Natural killer cell (primary cell): ENCODE measurements at places on chromosomes 4 and X. TPM values are rescaled to one million over a fixed set of nuclear protein-coding genes. Genes with fewer than 3 reads are reported as not detected.

The SEPTIN6 gene
- 202 TPM for total RNA-seq

The SMIM31 gene
- total RNA-seq, result not detected

The USP38 gene
- total RNA-seq, result 39.5 TPM

DNA sequence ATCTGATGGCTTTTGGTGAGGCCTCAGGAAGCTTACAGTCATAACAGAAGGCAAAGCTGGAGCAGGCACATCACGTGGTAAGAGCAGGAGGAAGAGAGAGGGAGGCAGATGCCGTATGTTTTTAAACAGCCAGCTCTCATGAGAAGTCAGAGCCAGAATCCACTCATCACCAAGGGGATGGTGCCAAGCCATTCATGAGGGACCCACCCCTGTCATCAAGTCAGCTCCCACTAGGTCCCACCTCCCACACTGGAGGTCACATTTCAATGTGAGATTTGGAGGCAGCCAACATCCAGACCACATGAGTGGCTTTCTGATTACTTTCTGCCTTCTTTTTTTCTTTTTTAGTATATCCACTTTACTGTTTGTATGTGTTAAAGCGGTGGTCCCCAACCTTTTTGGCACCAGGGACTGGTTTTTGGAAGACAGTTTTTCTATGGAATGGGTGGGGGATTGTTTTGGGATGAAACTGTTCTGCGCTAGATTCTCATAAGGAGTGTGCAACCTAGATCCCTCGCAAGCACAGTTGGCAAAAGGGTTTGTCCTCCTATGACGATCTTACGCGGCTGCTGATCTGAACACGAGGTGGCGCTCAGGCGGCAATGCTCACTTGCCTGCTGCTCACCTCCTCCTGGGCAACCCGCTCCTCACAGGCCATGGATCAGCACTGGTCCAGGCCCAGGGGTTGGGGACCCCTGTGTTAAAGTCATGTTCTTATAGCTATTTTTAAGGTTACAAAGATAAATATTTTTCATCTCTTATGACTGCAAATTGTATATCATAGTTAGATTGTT is 61.7 kb downstream of the SLIT2 start:
- H3K36me3 ChIP-seq, result no peaks in the 10 kb centered on the region
- H3K27me3 ChIP-seq, result no peaks in the 10 kb centered on the region
- no peak overlapping the region for H3K27ac ChIP-seq
- H3K4me1 ChIP-seq, result no peaks in the 10 kb centered on the region
- no peak for DNase-seq

The PCSK1N gene
- total RNA-seq, result 0.35 TPM

GRCh38 chrX:45697591-45697990 is 496.9 kb upstream of the DIPK2B start:
- H3K4me1 ChIP-seq, result no peaks in the 10 kb centered on the region
- DNase-seq, result no peak
- no peaks in the 10 kb centered on the region for H3K36me3 ChIP-seq
- no peaks in the 10 kb centered on the region for H3K27me3 ChIP-seq

GRCh38 chr4:89949782-89950387 is 55.2 kb downstream of the MMRN1 start:
- H3K4me1 ChIP-seq, result no peaks in the 10 kb centered on the region
- peaks cover 2% of the 10 kb centered on the region for H3K27me3 ChIP-seq
- no peak for DNase-seq
- H3K27ac ChIP-seq, result no peak overlapping the region

DNA sequence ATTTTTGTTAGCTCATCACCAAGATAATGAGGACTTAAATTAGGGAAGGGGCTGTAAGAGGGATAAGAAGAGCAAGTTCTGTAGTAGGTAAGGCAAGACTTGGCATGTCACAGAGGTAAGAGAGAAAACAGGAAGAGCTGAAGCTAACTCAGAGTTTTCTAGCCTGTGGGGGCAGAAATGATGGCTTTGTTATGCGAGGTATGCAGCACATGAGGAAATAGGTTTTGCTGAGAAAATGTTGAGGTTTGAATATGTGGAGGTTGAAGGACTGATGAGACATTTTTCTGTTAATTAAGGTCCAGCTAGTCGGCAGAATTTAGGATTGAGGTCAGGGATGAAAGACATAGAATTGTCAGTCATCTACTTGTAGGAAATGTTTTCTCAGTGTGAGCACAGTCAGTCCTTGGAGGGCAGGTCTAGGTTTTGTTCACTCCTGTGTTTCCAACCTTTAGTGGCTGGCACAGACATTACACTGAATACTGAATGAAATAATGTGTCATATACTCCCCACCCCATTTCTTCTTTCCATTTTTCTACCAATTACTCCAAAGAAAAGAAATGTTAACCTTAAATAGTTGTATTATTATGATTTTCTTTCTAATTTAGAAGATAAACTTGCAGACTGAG is 154.0 kb upstream of the AADAT start:
- no peak overlapping the region for H3K4me3 ChIP-seq
- H3K27me3 ChIP-seq, result no peaks in the 10 kb centered on the region
- no peaks in the 10 kb centered on the region for H3K36me3 ChIP-seq
- H3K4me1 ChIP-seq, result no peaks in the 10 kb centered on the region

The CCDC110 gene
- not detected for total RNA-seq

DNA sequence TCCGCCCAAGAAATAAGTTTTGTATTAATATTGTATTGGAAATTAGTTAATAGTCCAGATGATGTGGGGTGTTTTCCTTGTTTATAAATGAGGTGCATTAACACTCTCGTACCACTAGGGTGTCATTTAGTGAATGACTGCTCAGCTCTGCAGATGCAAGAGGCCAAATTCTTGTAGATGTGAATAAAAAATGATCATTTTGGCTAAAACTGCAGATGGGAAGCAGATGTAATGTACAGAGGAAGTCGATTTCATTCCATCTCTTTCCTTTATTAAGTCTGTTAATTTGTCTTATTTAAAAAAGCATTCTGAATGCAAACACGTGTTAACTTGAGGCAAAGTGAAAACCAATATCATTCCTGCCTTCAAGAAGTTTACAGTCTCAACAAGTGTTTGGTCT is 108.1 kb downstream of the DHX15 start:
- no peak overlapping the region for H3K27ac ChIP-seq
- DNase-seq, result no peak
- H3K4me1 ChIP-seq, result peaks cover 18% of the 10 kb centered on the region
- peaks cover 4% of the 10 kb centered on the region for H3K27me3 ChIP-seq

The ZNF157 gene
- total RNA-seq, result 0.35 TPM

- no peak for DNase-seq
- no peak overlapping the region for H3K4me3 ChIP-seq
- no peaks in the 10 kb centered on the region for H3K36me3 ChIP-seq
- peaks cover 2% of the 10 kb centered on the region for H3K27me3 ChIP-seq
Observed at GRCh38 chr4:110034026-110034393, 121.3 kb downstream of the EGF start.

DNA sequence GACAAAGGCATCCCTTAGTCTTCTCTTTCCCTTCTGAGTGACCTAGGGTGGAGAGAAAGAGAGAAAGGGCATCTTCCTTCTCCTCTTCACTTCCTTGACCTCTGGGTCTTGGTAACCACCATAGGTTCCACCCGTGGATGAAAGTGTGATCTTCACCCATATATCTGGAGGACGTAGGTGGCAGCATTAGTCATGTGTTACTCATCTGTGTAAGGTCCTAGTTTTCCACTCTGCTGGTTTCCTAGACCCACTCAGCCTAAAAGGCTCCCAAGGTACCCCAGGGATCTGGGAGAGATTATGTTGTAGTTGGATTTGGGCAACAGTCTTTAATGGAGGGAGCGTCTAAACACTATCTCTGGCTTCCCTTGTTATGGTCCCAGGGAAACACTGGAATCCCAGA is 45.5 kb upstream of the RAB9B start:
- no peak for DNase-seq
- no peak overlapping the region for H3K4me3 ChIP-seq
- H3K36me3 ChIP-seq, result no peaks in the 10 kb centered on the region
- H3K27ac ChIP-seq, result no peak overlapping the region
- H3K27me3 ChIP-seq, result no peaks in the 10 kb centered on the region

The NUP62CL gene
- 1.2 TPM for total RNA-seq

GRCh38 chr4:108596344-108596743 is 24.0 kb upstream of the RPL34 start:
- no peak overlapping the region for H3K4me3 ChIP-seq
- H3K36me3 ChIP-seq, result no peaks in the 10 kb centered on the region
- H3K27ac ChIP-seq, result no peak overlapping the region
- DNase-seq, result no peak
- H3K27me3 ChIP-seq, result no peaks in the 10 kb centered on the region
- no peaks in the 10 kb centered on the region for H3K4me1 ChIP-seq

The CLIC2 gene
- 0.75 TPM for total RNA-seq

The SPATA4 gene
- total RNA-seq, result not detected

The DCHS2 gene
- not detected for total RNA-seq

DNA sequence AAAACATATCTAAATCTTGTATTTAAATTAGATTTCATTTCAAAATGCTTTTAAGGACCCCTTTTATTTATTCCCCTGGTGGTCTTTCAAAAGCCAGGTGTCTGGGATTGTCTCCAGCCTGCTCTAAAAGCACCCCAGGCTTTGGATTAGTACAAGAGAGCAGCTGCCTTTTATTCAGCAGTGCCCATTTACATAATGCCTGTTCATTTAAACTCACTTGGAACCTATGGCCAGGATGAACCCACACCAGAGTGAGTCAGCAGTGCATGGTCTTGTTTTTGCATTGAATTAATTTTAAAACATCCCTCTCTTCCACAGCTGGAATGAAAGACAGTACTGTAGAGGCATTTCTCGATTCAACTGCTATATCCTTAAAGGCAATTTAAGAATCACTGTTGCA is 64.1 kb upstream of the TENM3 start:
- no peak overlapping the region for H3K4me3 ChIP-seq
- H3K4me1 ChIP-seq, result no peaks in the 10 kb centered on the region
- H3K27ac ChIP-seq, result no peak overlapping the region
- no peaks in the 10 kb centered on the region for H3K36me3 ChIP-seq

The PRRG3 gene
- not detected for total RNA-seq

DNA sequence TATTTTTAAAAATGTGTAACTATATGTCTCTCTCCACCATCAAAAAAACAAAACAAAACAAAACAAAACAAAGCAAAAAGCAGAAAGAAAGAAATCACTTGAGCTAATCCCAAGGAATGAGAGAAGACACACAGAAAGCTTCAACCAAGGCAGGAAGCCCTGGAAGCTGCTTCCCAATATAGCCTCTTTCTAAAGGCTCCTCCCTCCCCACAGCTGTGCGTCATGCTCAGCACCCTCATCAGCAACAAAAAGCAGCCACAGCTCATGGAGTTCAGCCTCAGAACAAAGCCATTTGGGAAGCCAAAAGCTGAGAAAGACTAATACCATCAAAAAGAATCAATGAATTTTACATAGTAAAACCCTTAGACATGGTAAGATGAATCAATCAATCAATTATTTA is 501.6 kb upstream of the SMIM31 start:
- DNase-seq, result no peak
- H3K36me3 ChIP-seq, result no peaks in the 10 kb centered on the region
- no peaks in the 10 kb centered on the region for H3K4me1 ChIP-seq
- H3K4me3 ChIP-seq, result no peak overlapping the region
- no peaks in the 10 kb centered on the region for H3K27me3 ChIP-seq

The SLC26A1 gene
- total RNA-seq, result 0.61 TPM

- no peaks in the 10 kb centered on the region for H3K4me1 ChIP-seq
- no peaks in the 10 kb centered on the region for H3K36me3 ChIP-seq
- no peak overlapping the region for H3K27ac ChIP-seq
- H3K4me3 ChIP-seq, result no peak overlapping the region
- no peaks in the 10 kb centered on the region for H3K27me3 ChIP-seq
Observed at GRCh38 chrX:48278958-48279357, 23.8 kb downstream of the SSX1 start.

The RBMXL3 gene
- not detected for total RNA-seq

- DNase-seq, result no peak
- H3K4me3 ChIP-seq, result peak overlapping the region; percentile 82
- H3K27me3 ChIP-seq, result no peaks in the 10 kb centered on the region
- H3K36me3 ChIP-seq, result peaks cover 4% of the 10 kb centered on the region
- H3K4me1 ChIP-seq, result peaks cover 5% of the 10 kb centered on the region
- H3K27ac ChIP-seq, result peak overlapping the region; percentile 72
Observed at GRCh38 chrX:108091878-108092291, 307 bp downstream of the ATG4A start.

DNA sequence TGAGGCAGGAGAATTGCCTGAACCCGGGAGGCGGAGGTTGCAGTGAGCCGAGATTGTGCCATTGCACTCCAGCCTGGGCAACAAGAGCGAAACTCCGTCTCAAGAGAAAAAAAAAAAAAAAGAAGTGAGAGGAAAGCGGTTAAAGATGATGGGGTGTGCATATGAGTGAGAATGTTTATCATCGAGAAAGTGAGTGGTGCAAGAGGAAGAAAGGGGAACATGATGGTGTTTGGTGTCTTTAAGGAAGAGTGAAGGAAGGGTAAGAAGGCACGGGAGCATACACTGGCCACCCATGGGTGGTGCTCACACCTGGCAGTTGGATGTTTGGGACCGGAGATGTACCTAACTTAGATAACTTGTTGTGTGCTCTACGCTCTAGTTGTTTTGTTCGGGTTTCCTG is 62.2 kb downstream of the STOX2 start:
- no peaks in the 10 kb centered on the region for H3K27me3 ChIP-seq
- no peak for DNase-seq
- H3K4me3 ChIP-seq, result no peak overlapping the region
- no peaks in the 10 kb centered on the region for H3K4me1 ChIP-seq

- peaks cover 6% of the 10 kb centered on the region for H3K4me1 ChIP-seq
- no peaks in the 10 kb centered on the region for H3K27me3 ChIP-seq
- no peaks in the 10 kb centered on the region for H3K36me3 ChIP-seq
- H3K27ac ChIP-seq, result peak within 1 kb of the TSS; percentile 14
Observed at GRCh38 chr4:112296949-112297880, at the start of gene ALPK1. TSS of gene ALPK1 (plus strand) at chr4:112297369.

The ENOPH1 gene
- total RNA-seq, result 21.0 TPM

DNA sequence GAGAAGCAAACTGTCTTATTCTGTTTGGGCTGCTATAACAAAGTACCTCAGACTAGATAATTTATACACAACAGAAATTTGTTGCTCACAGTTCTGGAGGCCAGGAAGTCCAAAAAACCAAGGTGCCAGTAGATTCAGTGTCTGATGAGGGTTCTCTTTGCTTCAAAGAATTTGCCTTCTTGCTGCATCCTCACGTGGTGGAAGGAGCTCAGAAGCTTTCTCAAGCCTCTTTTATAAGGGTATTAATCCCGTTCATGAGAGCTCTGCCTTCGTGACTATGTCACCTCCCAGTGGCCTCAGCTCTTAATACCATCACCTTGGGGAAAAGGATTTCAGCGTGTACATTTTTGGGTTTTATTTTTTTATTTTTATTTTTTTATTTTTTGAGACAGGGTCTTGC is 20.1 kb downstream of the CA5B start:
- H3K27ac ChIP-seq, result peak overlapping the region; percentile 78
- peak; percentile 72 for DNase-seq
- H3K4me3 ChIP-seq, result no peak overlapping the region
- no peaks in the 10 kb centered on the region for H3K27me3 ChIP-seq

GRCh38 chr4:58541926-58542325 is 1431.7 kb upstream of the IGFBP7 start:
- no peaks in the 10 kb centered on the region for H3K4me1 ChIP-seq
- H3K27ac ChIP-seq, result no peak overlapping the region
- DNase-seq, result no peak
- no peaks in the 10 kb centered on the region for H3K27me3 ChIP-seq
- no peak overlapping the region for H3K4me3 ChIP-seq

- DNase-seq, result no peak
- no peaks in the 10 kb centered on the region for H3K36me3 ChIP-seq
- no peak overlapping the region for H3K27ac ChIP-seq
- H3K4me3 ChIP-seq, result no peak overlapping the region
- H3K27me3 ChIP-seq, result no peaks in the 10 kb centered on the region
Observed at GRCh38 chr4:19047279-19047880, 1025.8 kb upstream of the LCORL start.

The FGFR3 gene
- not detected for total RNA-seq

GRCh38 chr4:33427676-33428075 is 2707.5 kb downstream of the PCDH7 start:
- no peak overlapping the region for H3K27ac ChIP-seq
- DNase-seq, result no peak
- H3K27me3 ChIP-seq, result no peaks in the 10 kb centered on the region
- H3K4me1 ChIP-seq, result no peaks in the 10 kb centered on the region
- H3K4me3 ChIP-seq, result no peak overlapping the region
